COR-L47 (cell line): ENCODE measurements at places on chromosomes 1 and 21.

DNA sequence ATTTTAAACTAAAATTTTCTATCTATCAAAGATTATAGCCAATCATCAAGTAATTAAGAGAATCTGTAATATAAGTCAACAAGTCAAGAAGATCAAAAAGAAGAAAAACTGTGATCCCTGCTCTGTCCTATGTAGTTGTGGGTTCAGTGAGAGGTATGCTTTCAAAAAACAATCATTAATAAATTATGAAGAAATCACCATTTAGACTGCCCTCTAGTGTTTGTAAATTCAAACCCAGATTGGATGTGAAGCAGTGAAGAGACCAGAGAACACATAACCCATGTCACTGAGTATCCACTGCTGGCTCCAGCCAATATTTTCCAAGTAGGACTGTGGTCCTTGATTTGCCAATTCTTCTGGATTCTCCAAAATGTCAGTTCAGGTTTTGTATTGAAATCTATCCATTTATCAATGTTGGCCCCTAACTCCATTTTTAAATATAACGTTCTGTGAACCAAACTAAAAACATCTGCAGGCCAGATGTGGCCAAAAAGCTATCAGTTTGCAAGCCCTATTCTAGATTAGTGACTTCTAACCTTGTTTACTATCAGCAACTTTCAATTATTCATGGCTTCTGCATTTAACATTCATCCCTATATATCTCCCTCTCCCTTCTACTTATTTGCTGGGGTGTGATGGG lies 467.5 kb upstream of the CXADR start:
- peak; percentile 17 for DNase-seq

DNA sequence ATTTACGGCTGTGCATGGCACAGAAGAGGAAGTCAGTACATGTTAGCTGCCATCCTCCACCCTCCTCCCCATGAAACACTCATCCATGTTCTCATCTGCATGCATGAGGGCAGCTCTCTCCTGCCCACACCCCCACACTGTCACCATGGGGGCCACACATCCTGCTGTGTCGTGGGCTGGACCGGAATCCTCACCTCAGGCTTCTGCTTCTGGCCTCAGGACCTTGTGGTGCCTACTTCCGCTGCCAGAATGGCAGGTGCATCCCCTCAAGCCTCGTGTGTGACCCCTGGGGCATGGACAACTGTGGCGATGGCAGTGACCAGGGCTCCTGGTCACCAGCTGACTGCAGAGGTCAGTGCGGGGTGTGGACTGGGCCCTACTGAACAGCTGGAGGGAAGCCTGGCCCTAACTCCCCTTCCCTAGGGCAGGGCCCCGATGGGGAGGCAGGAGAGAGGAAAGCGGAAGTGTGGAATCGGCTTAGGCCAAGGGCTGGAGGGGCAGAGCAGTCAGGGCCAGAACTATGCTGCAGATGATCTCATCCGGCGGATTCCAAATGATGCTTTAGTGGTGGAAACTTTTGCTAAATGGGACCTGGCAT lies 3.8 kb downstream of the LDLRAD2 start:
- no peak for DNase-seq

DNA sequence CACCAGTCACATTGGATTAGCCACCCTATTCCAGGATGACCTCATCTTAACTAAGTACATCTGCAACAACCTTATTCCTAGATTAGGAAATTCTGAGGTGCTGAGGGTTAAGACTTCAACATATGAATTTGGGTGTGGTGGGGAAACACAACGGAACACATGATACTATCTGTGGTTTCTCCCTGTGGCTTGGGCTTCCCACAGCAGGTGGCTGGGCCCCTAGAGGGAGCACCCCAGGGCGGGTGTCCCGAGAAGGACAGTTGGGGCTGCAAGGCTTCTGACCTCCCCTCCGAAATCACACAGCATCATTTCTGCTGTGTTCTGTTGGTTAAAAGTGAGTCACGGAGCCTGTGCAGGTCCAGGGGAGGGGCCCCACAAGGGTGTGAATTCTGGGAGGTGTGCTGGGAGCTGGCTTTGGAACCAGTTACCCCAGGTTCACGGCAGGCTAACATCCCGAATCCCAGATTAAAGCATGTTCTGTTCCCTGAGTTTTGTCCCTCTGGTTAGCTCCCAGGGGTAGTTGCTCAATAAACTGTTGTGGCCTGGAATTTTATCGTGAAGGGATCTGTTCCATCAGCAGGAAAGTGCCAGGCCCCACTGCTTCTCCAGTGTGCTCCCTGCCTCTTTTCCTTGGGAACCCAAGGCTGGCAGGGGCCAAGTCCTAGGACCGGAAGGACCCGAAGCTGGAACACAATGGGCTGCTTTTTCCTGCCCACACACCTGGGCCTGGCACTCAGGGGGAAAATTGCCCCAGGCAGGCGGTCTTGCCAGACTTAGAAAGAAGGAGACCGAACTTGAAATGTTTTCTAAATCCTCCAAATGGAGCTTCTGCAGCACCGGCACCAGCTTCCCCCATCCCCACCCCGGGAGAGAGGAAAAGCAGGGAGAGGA lies 154.0 kb upstream of the WNT4 start:
- no peak for DNase-seq

- DNase-seq: no peak
These were observed 73.3 kb downstream of the IFI44 start for GRCh38 chr1:78722947-78723346.

- peak; percentile 31 for DNase-seq
These were observed at the start of gene STUM for GRCh38 chr1:226548256-226549093. TSS of gene STUM (plus strand) at chr1:226548764. CDS start at chr1:226548905, 141 bp downstream.

DNA sequence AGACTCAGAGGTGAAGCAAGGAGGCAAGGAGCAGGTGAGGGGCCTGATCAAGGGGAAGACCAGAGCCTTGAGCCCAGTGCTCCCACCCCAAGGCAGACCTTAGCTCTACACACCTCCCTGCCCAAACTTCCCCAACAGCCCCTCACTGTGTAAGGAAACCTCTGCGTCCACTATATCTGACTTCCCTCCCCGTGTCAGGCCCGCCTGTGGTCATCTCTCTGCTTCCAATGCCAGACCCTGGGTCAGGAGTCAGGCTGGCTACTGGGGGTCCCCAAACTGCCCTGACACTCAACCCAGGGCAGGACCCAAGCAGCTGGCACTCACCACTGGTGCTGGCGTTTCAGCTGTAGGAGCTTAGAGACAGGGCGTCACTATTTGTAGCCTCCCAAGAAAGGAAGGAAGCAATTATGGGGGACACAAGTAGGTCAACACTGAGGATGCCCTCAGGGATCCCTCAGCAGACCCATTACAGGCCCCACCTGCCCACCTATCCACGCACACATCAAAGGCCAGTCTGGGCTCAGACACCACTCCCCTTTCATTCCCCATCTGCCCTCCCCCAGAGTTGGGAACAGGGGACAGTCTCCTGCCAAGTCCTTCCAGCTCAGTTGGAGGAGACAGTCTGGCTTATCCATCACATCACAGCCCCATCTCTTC lies 811 bp upstream of the S100A3 start:
- DNase-seq: no peak

DNA sequence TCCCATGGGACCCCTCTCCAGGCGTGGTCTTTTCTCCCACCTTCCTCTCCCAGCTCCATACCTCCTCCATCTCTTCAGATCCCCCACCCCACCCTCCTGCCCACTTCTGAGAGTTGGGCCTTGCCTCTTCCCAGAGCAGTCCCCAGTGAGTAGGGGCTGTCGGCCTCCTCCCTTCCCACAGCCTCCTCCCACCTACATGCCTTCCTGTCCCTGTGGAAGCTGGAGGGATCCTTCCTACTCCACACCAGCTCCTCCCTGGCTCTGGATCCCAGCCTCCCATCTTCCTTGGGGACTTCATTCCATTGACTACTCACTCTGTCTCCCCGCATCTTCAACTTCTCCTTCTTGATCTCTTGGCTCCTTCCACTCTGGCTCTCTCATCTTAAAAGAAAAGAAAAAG lies 24.9 kb downstream of the KCNQ4 start:
- no peak for DNase-seq

DNA sequence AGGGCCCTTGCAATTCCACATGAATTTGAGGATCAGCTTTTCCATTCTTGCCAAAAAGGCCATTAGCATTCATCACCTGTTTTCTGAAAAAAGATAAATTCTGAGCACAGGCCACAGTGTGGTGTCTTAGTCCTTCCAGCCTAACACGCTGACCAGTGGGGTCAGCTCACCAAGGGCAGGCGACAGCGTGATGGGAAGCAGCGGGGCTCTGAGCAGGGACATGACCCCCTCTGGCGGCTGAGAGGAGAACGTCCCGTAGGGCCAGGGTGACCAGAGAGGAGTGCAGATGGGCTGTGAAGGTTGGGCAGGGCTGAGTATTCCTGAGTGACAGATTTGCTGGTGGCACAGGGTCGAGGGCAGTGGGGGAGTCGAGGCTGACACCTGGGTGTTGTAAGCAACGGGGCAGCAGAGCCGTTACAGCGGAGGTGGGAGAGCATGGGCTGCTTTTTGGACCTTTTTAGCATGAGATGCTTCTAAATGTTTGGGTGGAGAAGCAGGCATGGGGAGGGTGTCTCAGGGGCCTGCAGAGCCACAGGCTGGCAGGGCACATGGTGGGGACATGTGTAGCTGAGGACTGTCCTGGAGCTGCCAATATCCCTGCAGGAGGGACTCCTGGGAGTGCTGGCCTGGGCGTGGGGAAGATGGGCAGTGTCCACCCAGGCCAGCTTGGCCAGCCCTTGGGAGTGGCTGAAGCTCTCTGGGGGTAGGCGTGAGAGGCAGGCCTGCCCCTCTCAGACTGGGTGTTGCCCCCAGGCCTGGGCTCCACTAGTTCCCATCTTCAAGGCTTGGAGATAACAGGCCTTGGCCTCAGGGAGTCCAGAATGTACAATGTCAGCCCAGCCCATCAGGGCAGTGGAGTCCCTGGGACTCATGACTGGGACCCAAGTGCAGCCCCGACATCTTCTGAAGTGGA lies 8.6 kb upstream of the CALML6 start:
- DNase-seq: peak; percentile 57

GRCh38 chr21:36756527-36756926 lies 57.6 kb downstream of the SIM2 start:
- DNase-seq: no peak

- DNase-seq: no peak
These were observed 151.1 kb upstream of the CAMK1G start for GRCh38 chr1:209432443-209432825.

- DNase-seq: no peak
These were observed 174.5 kb downstream of the DISC1 start for GRCh38 chr1:231801042-231801585.

- DNase-seq: no peak
These were observed 48.7 kb upstream of the KIF1B start for GRCh38 chr1:10161541-10162290.

- no peak for DNase-seq
These were observed 17.0 kb upstream of the RAP1GAP start for GRCh38 chr1:21685946-21686678.

GRCh38 chr1:224541901-224542630 lies 74.1 kb upstream of the CNIH3 start:
- no peak for DNase-seq

DNA sequence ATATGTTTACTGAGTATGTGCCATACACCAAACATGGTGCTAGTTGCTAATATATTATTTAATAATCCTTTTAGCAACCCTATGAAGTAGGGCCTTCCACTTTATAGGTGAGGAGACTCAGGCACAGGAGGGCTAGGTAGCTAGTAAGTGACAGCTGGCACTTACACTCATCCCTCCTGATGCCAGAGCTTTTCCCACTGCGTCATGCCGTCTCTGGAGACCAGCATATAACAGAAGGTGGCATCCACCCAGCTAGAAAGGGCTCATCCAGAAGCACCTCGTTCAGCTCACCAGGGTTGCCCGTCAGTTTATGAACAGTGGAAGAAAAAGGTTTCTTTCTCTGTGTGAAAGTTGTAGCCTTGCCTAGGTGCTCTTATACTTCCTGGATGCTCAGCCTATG lies 108.9 kb downstream of the NOS1AP start:
- no peak for DNase-seq

DNA sequence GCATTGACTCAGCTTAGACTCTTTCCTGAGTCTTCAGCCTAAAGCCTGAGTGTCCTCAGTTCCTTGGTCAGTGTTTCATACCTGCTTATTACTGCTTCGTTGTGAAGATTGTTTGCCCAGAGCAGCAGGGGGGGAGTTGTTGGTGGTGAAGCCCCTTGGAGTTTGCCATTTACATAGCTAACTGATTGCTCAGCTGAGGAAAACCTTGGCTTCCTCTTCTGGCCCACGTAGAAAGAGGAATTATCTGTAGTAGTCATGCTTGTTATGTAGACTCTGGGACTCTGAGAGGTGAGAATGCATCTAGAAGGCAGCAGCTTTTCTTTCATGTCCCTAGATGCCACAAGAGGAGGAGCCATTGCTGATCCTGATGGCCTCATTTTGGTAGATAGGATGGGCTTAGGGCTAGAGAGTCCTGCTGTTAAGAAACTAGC lies 125.9 kb downstream of the MAST2 start:
- peak; percentile 61 for DNase-seq

GRCh38 chr1:22826604-22827580 lies 116.3 kb downstream of the EPHB2 start:
- DNase-seq: no peak

GRCh38 chr1:228236744-228237143 lies 28.9 kb downstream of the OBSCN start:
- DNase-seq: peak; percentile 19
